ENCODE measurements at places on chromosomes 2 and 18.

DNA sequence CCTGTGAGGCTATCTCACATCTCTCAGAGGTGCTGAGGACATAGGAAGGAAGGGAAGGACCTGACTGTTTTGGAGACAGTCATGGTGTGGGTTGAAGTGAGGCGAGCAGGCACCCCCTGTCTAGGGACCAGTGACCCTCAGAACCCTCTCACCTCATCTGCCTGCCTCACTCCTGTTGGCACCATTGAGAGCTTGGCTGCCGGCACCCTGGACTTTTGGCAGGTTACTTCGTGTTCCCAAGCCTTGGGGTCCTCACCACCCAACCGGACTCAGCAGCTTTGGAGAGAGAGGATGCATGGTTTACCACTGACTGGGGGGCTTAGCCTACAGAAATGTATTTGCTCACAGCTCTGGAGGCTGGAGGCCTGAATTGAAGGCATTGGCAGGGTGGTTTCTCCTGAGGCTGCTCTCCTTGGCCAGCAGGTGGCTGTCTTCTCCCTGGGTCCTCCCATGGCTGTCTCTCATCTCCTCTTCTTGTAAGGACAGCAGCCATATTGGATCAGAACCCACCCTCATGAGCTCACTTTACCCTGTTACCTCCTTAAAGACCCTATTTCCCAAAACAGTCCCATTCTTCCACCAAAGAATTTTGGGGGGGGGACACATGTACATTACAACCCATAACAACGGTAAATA lies 142.0 kb downstream of the TSN start:
- DNase-seq = peak; percentile 57

GRCh38 chr2:51795248-51795888 lies 763.4 kb upstream of the NRXN1 start:
- DNase-seq = no peak

GRCh38 chr2:217792626-217793527 lies 209.9 kb downstream of the TNS1 start:
- no peak for DNase-seq

GRCh38 chr18:41681138-41681880 lies 273.7 kb upstream of the PIK3C3 start:
- DNase-seq = no peak

- no peak for DNase-seq
These were observed 109.4 kb downstream of the LYPD1 start for GRCh38 chr2:132560562-132560961.

DNA sequence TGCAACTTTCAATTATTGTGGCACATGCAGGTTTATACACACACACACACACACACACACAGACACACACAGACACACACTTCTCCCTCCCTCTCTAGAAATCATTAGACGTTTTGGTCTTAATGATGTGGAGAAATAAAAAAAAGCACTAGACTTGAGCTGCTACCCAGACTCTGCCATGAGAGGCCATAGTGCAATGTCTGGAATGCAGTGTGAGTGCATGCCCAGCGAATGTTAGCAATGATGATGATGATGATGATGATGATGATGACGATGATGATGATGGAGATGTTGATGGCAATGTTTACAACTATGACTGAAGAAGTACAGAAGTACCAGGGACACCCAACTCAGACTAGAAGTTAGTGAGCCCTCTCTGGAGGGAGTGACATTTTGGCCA lies 23.8 kb upstream of the KLHL29 start:
- no peak for DNase-seq

DNA sequence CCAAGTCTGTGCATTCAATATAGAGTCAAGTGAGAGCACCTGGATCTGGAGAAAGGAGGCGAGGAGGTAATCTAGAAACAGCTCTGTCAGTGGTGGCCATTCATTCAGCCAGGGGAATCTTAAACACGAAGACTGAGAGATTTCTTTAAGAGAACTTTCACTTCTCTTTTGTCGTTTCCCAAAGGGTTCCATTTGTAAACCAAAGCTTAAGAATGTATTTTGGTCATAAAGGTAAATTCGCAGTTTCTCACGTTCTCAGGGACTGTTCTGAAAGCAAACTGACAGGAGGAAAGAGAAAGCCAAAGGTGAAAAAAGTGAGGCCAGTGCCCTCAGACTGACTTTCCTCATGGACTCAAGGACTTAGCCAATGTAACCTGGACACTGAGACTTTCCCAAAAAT lies 513.5 kb downstream of the CMPK2 start:
- no peak for DNase-seq

DNA sequence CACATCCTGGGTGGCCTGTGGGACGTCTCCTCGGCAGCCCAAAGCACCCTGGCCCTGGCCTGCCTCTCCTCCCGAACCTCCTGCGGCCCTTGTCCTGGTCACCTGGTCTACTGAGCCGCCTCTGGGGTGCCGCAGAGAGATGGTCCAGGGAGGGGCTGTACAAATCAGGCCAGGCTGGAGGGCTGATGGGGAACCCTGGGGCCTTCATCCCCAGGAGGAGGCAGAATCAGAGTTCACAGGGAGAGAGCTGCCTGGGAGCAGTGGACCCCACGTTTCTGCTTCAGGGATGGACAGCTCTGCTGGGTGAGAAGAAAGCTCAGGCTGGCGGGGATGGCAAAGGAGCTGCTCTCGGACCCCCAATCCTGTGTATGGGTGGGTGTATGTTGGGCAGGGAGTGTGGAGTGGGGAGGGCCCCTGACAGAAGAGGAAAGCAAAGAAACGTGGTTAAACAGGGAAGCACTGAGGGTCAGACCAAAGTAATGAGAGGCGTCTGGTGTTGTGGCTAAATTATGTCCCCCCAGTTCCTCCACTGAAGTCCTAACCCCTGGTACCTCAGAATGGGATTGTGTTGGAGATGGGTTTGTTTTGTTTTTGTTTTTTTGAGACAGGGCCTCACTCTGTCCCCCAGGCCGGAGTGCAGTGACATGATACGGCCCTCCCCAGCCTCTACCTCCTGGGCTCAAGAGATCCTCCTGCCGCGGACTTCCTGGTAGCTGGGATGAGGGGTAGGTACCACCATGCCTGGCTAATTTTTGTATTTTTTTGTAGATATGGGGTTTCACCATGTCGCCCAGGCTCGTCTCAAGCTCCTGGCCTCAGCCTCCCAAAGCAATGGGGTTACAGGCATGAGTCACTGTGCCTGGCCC lies 73.4 kb upstream of the SMAD7 start:
- DNase-seq = no peak

DNA sequence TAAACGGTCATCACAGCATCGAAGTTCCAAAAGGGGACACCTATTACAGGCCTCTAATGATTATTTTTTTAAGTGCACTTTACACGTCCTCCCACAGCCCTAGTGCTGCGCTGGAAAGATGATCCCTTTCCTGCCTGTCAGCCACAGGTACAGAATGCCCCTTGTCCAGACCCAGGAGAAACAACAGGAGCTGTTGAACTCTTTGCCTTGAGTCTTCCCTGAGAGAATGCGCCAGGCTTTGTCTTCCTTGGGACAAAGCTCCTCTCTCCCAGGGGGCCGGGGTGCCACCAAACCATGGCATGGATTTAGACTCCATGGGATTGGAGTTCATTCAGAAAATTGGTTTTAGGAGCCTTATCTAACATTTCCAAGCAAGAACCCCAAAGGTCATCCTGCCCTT lies 319.0 kb upstream of the SOX11 start:
- no peak for DNase-seq

DNA sequence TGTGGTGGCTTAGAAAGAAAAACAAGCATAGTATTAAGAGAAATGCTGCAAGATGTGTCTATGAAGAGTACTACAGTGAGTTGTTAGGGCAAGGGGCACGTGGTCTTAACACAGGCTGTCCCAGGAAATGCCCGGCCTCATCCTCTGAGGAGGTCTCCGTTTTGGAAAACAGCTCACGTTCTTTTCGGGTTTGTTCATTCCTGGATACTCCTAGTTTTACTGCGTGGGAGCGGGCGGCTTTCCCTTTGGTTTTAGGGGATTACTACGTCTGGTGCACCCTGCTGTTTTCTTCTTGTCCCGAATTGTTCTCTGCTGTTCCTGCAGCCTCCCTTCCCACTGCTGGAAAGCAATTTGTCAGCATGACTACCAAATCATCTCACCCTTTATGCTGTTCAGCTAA lies 55.5 kb upstream of the RAB6D start:
- DNase-seq = no peak

DNA sequence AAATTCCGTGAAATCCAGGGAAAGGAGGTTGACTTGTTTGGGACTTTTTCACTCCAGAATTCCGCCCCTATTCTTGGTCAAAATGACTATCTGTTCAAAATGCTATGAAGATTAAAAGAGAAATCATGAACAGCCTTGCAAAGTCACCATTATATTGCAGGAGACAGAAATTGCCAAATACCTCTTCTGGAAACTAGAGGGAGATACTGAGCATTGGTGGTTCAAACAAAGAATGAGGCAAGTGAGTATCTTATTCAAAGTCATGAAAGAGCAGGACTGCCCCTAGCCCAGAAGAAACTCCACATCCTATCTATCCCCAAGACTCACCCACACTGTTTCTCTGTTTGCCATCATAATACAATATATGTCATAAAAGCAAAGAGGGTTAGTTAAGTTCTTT lies 862.3 kb upstream of the POU3F3 start:
- DNase-seq = no peak
